NCI-H2081 treated with DMSO at 0.1 percent for 48 hours (cell line): ENCODE measurements at places on chromosomes 16 and 17.
A peak's percentile ranks its signal among the peaks of the same experiment; 100 is the strongest.

- no peak for DNase-seq
These were observed 11.5 kb upstream of the ELAC2 start for GRCh38 chr17:13029340-13029739.

DNA sequence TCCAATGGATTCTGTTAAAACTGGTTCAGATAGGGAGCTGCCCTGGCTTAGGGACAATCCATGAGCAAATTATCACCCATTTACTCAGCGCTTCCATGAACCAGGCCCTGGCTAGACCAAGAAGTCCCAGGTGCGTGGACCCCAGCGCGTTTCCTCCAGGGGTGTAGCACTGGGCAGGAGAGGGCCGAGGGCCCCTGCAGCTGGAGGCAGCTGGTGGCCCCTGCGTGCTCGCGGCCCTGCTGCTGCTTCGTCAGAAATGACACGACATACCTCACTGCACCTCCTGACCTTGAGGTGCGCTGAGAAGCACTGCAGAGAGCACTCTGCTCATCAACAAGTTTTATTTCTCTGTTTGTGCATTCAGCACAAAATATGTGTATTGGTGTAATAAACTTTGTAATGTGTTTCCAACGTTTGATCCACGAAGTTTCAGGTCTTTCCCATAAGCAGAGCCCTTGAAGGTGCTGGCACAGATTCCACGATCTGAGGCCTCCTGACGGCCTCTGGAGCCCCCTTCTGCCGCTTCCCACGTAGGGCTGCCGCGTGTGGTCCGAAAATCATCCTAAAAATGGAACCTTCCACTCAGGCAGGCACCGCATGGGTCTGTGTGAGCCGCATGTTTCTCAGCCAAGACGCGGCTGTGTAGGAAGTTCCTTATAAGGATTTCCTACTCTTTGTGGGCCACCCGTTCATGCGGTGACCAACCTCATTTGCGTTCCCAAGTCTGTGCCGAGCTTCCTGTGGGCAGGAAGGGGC is 50.8 kb upstream of the ZCCHC14 start:
- no peak for DNase-seq

GRCh38 chr16:12907670-12908233 is 6.4 kb downstream of the SHISA9 start:
- no peak for DNase-seq

DNA sequence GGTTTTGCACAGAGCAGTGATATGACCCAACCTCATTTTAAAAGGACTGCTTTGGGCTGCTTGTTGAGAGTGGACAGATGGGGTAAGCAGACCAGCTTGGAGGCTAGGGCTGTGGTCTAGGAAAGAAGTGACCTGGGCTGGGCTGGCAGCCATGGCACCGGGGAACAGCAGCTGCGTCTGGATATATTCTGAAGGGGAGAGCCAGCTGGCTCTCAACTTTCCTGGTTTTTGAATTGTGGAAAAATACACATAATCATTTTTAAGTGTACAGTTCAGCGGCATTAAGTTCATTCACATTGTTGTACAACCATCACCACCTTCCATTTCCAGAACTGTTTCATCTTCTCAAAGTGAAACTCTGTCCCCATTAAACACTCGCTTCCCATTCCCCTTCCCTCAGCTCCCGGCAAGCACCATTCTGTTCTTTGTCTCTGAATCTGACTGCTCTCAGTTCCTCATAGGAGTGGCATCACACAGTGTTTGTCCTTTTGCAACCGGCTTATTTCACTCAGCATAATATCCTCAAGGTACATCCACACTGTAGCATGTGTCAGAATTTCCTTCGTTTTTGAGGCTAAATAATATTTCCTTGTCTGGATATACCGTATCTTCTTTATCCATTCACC is 113.2 kb downstream of the SPECC1 start:
- DNase-seq: no peak

GRCh38 chr16:12188061-12188934 is 211.8 kb downstream of the SNX29 start:
- no peak for DNase-seq

- no peak for DNase-seq
These were observed 4.5 kb downstream of the FSCN2 start for GRCh38 chr17:81532490-81533287.

DNA sequence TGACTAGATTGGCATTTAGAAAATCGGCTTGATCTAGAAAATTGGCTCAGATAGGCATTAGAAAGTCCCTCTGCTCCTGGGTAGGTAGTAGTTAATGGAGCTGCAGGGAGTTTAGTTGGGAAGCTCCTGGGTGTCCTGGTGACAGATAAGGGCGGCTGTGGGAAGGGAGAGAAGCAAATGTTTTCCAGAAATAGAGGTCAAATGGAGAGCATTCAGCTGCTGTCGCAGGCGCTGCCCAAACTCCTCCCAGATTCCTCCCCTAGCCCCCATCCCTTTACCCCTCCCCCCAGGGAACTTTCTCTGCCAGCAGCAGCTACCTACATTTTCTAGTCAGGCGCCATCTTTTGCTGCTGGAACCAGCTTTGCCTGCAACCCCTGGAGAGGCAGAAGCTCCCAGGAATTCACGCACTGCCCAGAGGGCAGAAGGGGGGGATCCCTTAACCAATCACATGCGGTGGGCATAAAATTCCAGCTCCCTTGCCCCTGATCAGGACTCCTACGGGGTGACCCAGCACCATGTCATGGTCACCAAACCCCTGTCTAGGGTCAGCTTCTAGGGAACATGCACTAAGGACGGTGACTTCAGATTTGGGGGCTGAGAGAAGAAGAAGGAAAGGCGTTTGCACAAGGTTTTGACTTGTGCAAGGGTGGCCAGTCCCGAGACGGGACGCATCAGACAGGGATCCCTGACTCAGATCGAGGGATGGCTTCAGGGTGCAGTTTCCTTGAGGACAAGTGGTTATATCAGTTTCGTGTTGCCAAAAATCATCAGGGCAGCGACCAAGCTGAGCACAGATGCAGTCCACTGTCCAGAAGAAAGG is 43.8 kb downstream of the SOCS1 start:
- DNase-seq: no peak

DNA sequence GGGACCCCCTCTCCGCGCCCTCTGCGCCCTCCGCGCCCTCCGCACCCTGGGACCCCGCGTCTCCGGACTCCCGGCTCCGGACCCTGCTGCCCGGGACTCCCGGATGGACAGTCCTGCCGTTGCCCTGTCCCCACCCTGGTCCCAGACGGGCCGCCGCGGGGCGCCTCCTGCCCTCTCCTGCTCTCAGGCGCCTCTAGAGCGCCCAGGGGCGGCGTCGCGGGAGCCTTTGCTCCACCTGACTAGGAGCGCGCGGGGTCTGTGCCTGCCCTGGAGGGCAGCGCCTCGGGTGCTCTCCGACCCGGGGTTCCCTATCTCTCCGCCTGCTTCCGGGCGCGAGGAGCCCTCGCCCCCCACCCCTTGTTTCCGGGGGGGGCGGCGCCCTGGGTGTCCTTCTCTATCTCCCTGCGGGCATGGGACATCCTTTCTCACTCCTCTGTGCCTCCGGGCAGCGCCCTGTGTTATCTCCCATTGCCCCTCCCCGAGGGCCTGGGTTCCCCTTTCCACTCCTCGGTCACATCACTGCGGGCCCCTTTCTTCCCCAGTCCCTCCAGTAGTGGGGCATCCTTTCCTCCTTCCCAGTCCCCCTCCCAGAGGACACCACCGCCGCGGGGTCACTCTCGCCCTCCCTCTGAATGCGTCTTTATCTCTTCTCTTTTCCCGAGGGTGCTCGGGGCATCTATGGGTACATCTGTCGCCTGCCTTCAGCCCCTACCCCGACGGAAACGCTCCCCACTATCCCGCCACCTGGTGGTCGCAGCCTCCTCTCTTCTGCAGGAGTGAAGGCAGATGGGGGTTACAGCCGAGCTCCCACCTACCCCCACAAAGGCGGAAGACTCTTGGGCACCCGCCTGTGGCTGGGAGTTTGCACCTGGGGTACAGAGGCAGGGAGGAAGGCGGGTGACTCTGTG is 875 bp downstream of the PRKCB start:
- no peak for DNase-seq

DNA sequence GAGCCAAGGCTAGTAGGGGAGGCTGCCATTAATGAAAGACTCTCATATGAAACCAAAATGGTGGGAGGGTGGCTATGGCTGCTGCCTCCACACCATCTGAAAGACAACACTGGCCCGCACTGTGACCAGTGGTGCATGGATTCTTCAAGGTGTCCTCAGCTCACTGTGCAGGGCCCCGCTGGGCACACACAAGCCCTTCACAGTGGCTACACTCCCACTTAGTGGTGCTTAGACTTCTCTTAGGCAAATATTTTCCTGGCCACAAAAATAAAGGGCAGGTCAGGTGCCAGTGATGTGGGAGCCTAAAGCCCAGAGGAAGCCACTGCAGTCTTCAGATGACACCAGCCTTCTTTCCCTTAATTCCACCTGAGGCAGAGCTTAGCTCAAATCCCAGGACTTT is 38.1 kb upstream of the IRX3 start:
- DNase-seq: no peak

- no peak for DNase-seq
These were observed 3.3 kb downstream of the TBX4 start for GRCh38 chr17:61455324-61456060.

GRCh38 chr16:72120026-72120425 is 26.4 kb downstream of the DHX38 start:
- no peak for DNase-seq

GRCh38 chr17:54992797-54993639 is 24.5 kb downstream of the STXBP4 start:
- peak; percentile 31 for DNase-seq

DNA sequence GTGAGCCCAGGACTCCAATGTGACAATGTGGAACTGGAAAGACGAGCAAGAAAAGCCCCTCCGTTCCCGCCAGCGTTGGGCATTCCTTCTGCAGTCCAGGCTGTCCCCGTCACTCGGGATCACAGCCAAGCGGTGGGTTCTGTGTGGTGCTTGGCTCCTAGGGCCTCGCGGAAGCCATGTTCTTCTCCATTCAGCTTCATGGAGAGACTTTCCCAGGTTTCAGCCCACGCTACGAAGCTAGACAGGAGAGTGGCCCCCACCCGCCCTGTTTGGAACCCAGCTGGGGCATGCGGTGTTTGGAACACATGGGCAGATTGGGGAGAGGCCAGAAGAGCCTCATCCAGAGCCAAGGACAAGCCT is 5.8 kb downstream of the LMF1 start:
- no peak for DNase-seq

GRCh38 chr16:4700380-4700996 is 7.1 kb downstream of the NUDT16L1 start:
- DNase-seq: no peak

GRCh38 chr17:43628089-43628650 is 33.6 kb downstream of the MEOX1 start:
- DNase-seq: no peak

DNA sequence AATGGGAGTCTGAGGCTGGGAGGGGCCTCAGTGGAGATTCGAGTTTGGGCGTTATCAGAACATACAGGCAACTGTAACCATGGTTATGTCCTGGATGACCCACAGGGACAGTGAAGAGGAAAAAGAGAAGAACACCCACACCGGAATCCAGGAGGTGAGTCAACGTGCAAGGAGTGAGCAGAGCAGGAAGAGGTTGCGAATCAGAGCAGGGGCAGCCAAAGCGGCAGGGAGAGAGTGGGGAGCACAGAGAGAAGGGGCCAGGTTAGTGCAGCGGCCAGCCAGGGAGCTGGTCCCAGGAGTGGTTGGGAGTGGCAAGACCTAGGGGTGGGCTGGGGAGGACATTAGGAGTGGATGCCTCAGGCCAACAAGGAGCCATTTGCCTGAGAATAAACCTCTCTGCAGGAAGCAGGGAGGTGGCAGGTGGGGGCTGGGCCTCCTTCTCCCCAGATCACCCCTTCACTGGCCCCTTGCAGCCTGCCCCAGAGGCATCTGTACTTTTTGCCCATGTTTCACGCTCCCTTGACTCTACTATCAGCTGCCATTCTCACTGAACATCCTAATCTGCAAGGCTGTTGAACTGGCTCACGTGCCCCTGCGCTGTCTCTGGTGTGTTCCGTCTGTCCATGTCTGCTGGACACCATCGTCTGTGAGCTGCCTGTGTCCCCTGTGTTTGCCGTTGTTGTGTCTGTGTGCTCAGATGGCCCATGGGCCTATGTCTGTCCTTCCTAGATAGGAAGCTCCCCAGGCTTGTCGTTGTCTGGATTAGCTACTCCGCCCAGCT is 5.1 kb downstream of the KRT13 start:
- DNase-seq: no peak

DNA sequence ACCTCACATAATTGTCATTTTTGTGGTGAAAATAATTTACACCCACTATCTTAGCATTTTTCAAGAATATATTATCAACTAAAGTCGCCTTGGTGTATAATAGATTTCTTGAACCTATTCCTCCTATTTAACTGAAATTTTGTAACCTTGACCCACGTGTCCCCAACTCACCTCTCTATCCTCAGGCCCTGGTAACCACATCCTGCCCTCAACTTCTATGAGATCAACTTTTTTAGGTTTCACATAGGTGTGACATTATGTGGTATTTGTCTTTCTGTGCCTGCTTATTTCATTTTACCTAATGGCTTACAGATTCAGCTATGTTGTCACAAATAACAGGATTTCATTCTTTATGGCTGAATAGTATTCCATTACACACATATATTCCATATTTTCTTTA is 73.0 kb upstream of the CNTNAP4 start:
- no peak for DNase-seq

- no peak for DNase-seq
These were observed 18.2 kb upstream of the NOS2 start for GRCh38 chr17:27818401-27819105.

DNA sequence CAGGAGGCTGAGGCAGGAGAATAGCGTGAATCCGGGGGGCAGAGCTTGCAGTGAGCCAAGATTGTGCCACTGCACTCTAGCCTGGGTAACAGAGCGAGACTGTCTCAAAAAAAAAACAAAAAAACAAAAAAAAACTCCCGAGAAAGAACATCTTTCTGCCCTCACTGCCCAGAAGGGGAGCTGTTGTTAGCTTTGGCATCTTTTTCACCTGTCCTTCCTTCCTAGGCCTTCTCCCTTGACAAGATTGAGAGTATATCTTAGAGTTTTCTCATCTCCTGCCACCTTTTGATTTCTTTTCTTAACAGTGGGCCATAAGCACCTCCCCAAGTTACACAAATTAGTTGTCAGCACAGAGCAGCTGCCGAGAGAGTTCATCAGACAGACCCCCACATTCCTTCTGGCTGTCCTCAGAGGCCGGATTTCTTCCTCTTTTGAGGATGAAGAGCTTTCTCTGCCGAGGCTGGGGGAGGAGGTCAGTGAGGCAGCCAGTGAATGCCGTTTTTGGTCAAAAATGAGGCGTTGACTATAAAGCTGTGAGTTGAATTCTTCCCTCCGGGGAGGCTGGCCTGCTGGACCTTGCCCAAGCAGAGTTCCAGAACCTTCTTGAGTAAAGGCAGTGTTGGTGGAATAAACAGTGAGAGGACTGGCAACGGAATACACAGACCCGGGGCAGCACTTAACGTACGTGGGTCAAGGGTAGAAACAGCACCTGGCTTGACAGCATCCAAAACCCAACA is 127.0 kb downstream of the ABCC6 start:
- DNase-seq: no peak

DNA sequence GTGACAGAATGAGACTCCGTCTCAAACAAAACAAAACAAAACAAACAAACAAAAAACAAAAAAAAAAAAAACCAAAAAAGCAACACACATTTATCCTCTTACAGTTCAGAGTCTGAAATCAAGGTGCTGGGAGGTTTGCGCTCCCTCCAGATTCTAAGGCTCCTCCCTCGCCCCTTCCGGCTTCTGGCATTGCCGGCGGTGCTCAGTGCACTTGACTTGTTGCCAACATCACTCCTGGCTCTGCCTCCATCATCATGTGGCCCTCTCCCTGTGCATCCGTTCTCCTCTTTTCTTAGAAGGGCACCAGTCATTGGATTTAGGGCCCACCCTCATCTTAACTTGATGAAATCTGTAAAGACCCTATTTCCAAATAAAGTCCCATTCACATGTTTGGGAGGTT is 73.8 kb downstream of the RBFOX3 start:
- DNase-seq: no peak
